ENCODE measurements at places on chromosomes 11 and 22. TPM values are rescaled to one million over a fixed set of nuclear protein-coding genes. Genes with fewer than 3 reads are reported as not detected.

DNA sequence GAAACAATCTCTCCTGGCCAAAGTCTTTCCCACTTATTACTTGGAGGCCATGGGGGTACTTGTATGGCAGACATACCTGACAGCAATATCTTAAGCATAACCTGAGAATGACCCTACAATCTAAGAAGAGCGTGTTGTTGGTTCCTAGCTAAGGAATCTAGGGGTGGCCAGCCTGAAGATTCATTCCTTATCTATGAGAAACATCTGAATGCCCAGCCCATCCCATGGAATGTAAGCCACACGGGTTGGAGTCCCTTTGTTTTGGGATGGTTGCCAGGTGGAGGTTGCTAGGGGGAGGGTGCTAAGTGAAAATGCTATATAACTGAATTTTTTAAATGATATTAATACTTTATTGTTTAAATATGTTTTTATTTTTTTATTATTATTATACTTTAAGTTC, 725.0 kb downstream of the ETS1 start:
- H3K4me3 ChIP-seq = no peak overlapping the region
- no peak for DNase-seq
- no peaks in the 10 kb centered on the region for H3K27me3 ChIP-seq
- no peak overlapping the region for H3K27ac ChIP-seq

DNA sequence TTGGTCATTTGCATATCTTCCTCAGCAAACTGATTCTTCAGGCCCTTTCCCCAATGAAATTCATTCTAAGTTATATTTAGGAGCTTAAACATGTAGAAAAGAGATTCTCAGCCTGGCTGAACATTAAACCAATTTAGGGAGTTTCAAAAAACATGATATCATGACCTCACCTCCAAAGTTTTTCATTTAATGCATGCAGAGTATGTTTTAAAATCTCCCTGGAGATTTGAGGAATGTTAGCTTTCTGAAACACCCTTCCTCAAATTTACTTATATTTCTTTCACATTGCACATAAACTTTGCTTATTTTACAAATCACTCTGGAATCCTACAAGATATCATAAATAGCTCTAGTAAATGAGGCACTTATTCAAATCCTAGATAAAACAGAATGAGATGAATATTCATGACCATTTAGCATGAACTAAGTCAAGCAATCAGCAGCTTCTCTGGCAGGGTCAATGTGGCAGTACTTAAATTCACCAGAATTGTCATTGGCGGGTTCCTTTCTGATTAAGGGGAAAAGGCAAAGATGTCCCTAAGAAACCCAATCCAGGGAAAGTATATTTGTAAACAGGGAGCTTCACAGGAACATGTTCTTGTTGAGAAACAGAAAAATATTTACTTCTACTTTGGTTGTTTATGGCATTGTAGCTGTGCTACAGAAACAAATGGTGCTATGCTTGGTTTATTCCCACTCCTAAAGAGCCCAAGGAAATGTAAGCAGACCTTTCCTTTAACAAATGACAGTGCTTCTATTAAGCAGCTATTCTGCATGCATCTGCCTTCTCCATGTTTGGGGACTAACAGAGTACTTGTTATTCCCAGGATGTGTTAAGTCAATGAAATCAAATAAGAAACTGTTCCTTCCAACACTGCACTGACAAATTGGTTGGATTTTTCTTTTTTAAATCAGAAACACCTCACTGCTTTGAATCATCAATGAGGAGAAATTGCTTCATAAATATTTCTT, 162.3 kb downstream of the C11orf87 start:
- no peak for DNase-seq
- H3K4me1 ChIP-seq = no peaks in the 10 kb centered on the region
- H3K27me3 ChIP-seq = no peaks in the 10 kb centered on the region
- H3K36me3 ChIP-seq = no peaks in the 10 kb centered on the region
- H3K4me3 ChIP-seq = no peak overlapping the region

DNA sequence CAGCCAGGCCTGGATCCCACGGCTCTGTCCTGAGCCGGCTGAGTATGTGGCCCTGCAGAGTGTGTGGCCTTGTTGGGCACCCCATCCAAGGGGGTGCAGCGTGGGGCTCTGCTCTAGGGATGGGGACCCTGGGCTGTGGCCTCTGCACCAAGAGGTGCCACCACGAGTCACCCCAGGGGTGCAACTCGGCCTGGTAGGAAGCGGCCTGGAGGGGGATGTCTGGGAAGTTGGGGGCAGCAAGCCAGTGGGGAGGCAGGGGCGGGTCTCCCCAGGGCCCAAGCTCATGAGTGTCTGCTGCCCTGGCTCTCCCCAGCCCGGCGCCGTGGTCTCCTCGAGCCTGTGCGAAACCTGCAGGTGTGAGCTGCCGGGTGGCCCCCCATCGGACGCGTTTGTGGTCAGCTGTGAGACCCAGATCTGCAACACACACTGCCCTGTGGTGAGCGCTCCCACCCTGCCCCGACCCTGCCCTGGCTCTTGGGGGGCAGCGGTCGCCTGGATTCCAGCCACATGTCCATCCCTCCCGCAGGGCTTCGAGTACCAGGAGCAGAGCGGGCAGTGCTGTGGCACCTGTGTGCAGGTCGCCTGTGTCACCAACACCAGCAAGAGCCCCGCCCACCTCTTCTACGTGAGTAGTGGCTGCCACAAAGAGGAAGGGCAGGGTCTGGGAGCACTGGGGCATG, 24.2 kb upstream of the MUC5B start:
- no peak overlapping the region for H3K27ac ChIP-seq
- peaks cover 13% of the 10 kb centered on the region for H3K27me3 ChIP-seq
- no peak overlapping the region for H3K4me3 ChIP-seq
- DNase-seq = peak; percentile 44
- H3K36me3 ChIP-seq = no peaks in the 10 kb centered on the region

GRCh38 chr11:126720539-126721235, 279.9 kb downstream of the KIRREL3 start:
- no peak overlapping the region for H3K27ac ChIP-seq
- no peak overlapping the region for H3K4me3 ChIP-seq
- DNase-seq = no peak
- H3K36me3 ChIP-seq = no peaks in the 10 kb centered on the region

DNA sequence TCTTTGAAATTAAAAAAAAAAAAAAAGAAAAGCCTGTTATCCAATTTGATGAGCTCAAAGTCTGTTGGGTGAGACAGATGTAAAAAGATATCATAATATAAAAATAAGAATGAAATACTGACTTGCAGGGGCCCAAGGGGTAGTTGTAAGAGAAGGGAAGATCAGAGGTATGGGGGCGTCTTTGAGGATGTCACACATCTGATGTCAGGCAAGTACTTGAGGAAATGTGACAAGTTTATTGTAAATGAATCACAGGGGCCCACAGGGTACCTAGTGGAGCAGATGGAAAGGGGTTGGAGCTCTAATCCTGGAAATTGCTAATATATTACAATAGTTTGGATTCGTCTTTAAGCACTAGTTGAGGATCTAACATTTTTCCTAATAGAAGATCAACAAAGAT, 131.6 kb downstream of the MAML2 start:
- no peaks in the 10 kb centered on the region for H3K36me3 ChIP-seq
- H3K27me3 ChIP-seq = no peaks in the 10 kb centered on the region
- no peak for DNase-seq
- H3K4me3 ChIP-seq = no peak overlapping the region
- peak overlapping the region; percentile 86 for H3K27ac ChIP-seq

- DNase-seq = no peak
- H3K27me3 ChIP-seq = no peaks in the 10 kb centered on the region
- no peak overlapping the region for H3K27ac ChIP-seq
- no peaks in the 10 kb centered on the region for H3K36me3 ChIP-seq
These were observed 60.7 kb upstream of the PHF21A start for GRCh38 chr11:46181843-46182424.

GRCh38 chr11:40338739-40339138, 1120.7 kb downstream of the LRRC4C start:
- H3K27ac ChIP-seq = no peak overlapping the region
- H3K36me3 ChIP-seq = no peaks in the 10 kb centered on the region
- no peak overlapping the region for H3K4me3 ChIP-seq
- no peaks in the 10 kb centered on the region for H3K4me1 ChIP-seq

DNA sequence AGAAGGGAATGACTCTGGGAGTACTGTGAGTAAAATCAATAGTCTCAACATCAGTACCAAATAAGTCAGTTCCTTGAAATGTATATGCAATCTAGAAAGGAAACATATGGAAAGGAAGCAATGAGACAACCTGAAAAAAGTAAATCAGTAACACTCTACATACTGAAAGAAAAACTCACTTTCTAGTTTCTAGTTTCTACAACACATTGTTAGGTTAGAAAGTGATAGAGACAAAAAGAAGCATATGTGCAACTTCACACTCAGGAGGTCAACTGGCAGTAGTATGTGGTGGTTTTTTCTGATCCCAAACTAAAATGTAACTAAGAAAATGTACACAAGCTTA, 156.5 kb upstream of the SOX6 start:
- H3K27me3 ChIP-seq = no peaks in the 10 kb centered on the region
- H3K4me1 ChIP-seq = no peaks in the 10 kb centered on the region

- no peaks in the 10 kb centered on the region for H3K27me3 ChIP-seq
- H3K36me3 ChIP-seq = no peaks in the 10 kb centered on the region
- H3K4me3 ChIP-seq = no peak overlapping the region
- no peak for DNase-seq
- no peaks in the 10 kb centered on the region for H3K4me1 ChIP-seq
These were observed 16.8 kb upstream of the GLYATL1 start for GRCh38 chr11:58922479-58922878.

- no peaks in the 10 kb centered on the region for H3K4me1 ChIP-seq
- DNase-seq = peak; percentile 53
These were observed 680.9 kb upstream of the ANO5 start for GRCh38 chr11:21511835-21512440.

DNA sequence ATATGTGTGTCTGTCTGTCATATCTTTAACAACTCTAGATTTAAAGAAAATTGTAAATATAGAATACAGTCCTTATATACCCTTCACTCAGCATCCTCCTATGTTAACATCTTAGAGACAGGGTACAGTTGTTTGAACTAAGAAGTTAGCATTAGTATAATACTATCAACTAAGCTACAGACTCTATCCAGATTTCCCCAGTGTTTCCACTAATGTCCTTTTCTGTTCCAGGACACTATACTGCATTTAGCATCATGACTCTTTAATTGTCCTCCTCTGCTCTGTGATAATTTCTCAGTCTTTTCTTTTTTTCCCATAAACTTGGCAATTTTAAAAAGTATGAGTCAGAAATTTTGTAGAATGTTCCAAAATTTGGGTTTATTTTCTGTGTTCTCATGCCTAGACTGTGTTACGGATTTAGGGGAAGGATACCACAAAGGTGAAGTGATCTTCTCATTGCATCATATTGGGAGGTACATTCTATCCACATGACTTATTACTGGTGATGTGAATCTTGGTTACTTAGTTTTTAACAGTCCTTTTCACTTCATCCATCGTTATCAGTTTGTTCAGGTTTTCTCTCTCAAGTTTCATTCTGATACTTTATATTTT, 168.4 kb downstream of the SBF2 start:
- H3K4me3 ChIP-seq = no peak overlapping the region
- H3K4me1 ChIP-seq = peaks cover 5% of the 10 kb centered on the region
- DNase-seq = no peak
- no peaks in the 10 kb centered on the region for H3K36me3 ChIP-seq
- H3K27ac ChIP-seq = no peak overlapping the region
- no peaks in the 10 kb centered on the region for H3K27me3 ChIP-seq

DNA sequence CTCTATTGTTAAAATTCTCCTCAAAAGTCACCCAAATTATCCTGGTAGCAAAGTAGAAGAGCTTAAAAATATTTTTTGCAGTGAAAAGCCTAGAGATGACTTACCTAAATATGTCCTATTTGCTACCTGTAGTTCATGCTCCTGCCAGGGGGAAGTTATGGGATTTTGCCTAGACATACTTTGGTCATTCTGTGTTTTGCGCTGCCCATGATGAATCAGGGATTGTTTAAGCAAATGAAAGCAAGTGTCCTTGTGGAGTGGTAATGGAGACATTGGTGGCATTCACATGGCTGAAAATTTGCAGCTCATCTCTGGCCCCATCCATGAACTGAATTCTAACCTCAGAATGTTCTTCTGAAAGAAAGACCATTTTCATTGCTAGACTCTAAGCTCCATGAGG, 14.6 kb upstream of the SESN3 start:
- no peak for DNase-seq
- H3K4me1 ChIP-seq = no peaks in the 10 kb centered on the region
- H3K27ac ChIP-seq = no peak overlapping the region
- no peaks in the 10 kb centered on the region for H3K36me3 ChIP-seq
- H3K27me3 ChIP-seq = no peaks in the 10 kb centered on the region

GRCh38 chr11:134521001-134521400, 109.0 kb upstream of the B3GAT1 start:
- DNase-seq = no peak
- peaks cover 21% of the 10 kb centered on the region for H3K27me3 ChIP-seq
- no peaks in the 10 kb centered on the region for H3K36me3 ChIP-seq
- no peaks in the 10 kb centered on the region for H3K4me1 ChIP-seq
- no peak overlapping the region for H3K4me3 ChIP-seq

DNA sequence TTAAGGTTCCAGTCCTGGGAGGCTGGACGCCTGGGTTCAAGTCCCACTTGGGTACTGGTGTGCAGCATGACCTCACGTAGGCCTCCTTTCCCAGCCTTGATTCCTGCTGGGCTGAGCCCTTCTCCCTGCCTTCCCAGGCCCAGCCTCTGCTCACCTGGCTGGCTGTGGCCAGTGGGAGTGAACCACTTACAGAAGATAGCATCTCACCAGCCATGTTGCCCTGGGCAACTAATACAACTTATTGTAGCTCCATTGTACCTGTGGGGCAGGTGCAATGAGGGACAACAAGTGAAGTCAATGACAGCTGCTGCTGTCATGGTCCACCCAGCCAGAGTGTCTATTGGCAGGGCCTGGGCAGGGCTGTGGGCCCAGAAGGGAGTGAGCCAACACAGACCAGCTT, 48.4 kb upstream of the MPEG1 start:
- H3K27me3 ChIP-seq = no peaks in the 10 kb centered on the region
- H3K4me1 ChIP-seq = no peaks in the 10 kb centered on the region
- no peaks in the 10 kb centered on the region for H3K36me3 ChIP-seq
- no peak for DNase-seq
- no peak overlapping the region for H3K27ac ChIP-seq
- H3K4me3 ChIP-seq = no peak overlapping the region

GRCh38 chr11:2883979-2884815, 1.4 kb downstream of the CDKN1C start:
- DNase-seq = no peak
- no peaks in the 10 kb centered on the region for H3K27me3 ChIP-seq
- peak overlapping the region; percentile 89 for H3K4me3 ChIP-seq
- no peaks in the 10 kb centered on the region for H3K4me1 ChIP-seq
- peak overlapping the region; percentile 95 for H3K27ac ChIP-seq
- H3K36me3 ChIP-seq = no peaks in the 10 kb centered on the region

GRCh38 chr22:22879675-22880155, 7.9 kb upstream of the IGLL5 start:
- H3K36me3 ChIP-seq = no peaks in the 10 kb centered on the region
- H3K4me3 ChIP-seq = no peak overlapping the region

GRCh38 chr22:23187871-23188700, 7.8 kb downstream of the BCR start:
- DNase-seq = no peak
- H3K36me3 ChIP-seq = no peaks in the 10 kb centered on the region
- no peaks in the 10 kb centered on the region for H3K4me1 ChIP-seq
- no peak overlapping the region for H3K27ac ChIP-seq
- H3K4me3 ChIP-seq = no peak overlapping the region

The KCNC1 gene
- total RNA-seq = not detected

The PARVA gene
- 50.5 TPM for total RNA-seq

The OR51B4 gene
- total RNA-seq = not detected

The TENM4 gene
- 4.8 TPM for total RNA-seq

The DERL3 gene
- total RNA-seq = 0.48 TPM

The MMP8 gene
- 0.33 TPM for total RNA-seq

The ART5 gene
- 3.3 TPM for total RNA-seq

The SLC22A6 gene
- not detected for total RNA-seq

The FTH1 gene
- 2,151 TPM for total RNA-seq

The CASP1 gene
- total RNA-seq = 14.6 TPM

The OR8D4 gene
- total RNA-seq = not detected
